ENCODE measurements at places on chromosomes 4 and X. TPM values are rescaled to one million over a fixed set of nuclear protein-coding genes. Genes with fewer than 3 reads are reported as not detected.

Gene HSPA4L
- total RNA-seq: 14.7 TPM

- DNase-seq: no peak
Observed at GRCh38 chr4:38623260-38623659, 40.7 kb upstream of the KLF3 start.

DNA sequence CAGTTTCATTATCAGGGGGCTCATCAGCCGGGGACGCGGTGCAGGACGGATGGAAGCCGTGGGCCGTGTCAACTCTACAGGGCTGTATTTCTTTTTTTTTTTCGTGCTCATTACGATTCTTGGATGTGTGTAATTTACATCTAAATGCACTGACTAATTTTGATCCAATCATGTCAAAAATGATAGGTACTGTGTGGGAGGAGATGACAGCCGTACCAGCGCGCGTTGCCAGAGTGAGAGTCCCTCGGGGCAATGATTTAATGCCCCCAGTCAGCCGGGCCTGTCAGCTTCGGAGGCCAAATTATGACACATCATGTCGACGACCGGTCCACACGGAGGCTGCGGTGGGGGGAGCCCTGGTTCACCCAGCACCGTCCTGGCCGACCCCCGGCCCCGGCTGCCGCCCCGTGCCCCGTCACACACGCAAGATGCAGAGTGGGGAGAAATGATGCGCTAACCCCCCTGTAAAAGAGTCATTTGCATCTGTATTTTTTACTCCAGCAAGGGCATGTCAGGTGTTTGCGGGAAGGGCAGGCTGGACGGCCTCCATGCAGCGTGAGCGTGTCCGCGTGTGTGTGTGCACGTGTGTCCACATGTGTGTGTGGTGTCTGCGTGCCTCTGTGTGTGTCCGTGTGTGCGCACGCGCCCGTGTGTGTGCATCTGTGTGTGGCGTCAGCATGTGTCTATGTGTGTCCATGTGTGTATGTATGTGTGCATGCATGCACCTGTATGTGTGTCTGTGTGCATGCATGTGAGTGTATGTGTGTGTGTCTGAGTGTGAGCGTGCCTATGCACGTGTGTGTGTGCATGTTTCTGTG, 74.3 kb upstream of the PPP2R3B start:
- DNase-seq: no peak

Gene RTL3
- not detected for total RNA-seq

- no peak for DNase-seq
Observed at GRCh38 chr4:77264826-77265225, 107.8 kb downstream of the CCNG2 start.

Gene VCX3B
- total RNA-seq: not detected

- no peak for DNase-seq
Observed at GRCh38 chrX:11113731-11114130, 2.6 kb downstream of the HCCS start.

GRCh38 chr4:6747294-6748051, 31.5 kb downstream of the BLOC1S4 start:
- DNase-seq: no peak

Gene SLC16A2
- total RNA-seq: 28.7 TPM

Gene RRH
- total RNA-seq: 0.29 TPM

Gene SSX1
- not detected for total RNA-seq

- no peak for DNase-seq
Observed at GRCh38 chrX:83771664-83772063, 89.3 kb upstream of the CYLC1 start.
